ENCODE measurements at places on chromosomes 6 and 20.

DNA sequence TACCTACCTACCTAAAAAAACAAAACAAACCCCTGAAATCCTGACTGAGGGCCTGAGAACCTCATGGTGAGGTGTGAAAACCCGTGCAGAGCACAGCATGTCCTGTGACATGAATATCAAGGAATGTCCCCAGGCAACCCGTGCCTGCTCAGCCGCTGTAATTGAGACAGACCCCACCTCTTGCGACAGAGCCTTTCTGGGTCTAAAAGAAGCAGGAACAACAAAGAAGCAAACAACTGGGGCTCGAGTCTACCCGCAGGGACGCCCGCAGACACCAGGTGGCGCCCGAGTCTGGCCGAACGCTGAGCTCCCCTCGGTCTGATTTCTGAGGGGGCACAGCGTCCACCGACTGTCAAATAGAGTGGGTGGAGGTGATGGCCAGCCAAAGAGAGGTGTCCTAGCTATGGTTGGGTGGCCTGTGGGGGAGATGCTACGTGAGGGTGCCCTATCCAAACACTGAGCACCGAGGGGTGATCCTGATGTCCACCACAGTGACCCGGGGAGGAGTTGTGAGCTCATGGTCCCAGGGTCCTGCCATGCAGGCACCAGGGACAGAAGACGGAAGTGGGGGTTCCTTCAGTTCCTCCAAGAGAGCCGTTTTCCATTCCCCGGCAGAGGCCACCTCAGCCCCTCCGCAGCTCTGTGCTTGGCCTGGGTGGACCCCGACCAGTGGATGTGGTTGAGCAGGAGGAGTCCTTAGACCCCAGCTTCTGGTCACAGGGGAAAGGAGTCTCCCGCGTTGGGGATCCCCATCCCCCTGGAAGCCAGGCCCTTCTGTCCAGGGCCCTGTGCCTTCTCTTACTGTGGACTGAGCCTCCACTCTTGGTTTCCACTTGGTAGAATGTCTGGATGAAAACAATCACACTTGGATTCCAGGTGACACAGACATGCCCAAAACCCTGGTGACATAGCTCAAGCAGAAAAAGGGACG lies 268.2 kb downstream of the CDC5L start:
- DNase-seq, result peak; percentile 94

GRCh38 chr20:23161968-23162696 lies 76.0 kb upstream of the CD93 start:
- no peak for DNase-seq

GRCh38 chr6:157535340-157536222 lies 154.6 kb downstream of the ZDHHC14 start:
- DNase-seq, result peak; percentile 80

DNA sequence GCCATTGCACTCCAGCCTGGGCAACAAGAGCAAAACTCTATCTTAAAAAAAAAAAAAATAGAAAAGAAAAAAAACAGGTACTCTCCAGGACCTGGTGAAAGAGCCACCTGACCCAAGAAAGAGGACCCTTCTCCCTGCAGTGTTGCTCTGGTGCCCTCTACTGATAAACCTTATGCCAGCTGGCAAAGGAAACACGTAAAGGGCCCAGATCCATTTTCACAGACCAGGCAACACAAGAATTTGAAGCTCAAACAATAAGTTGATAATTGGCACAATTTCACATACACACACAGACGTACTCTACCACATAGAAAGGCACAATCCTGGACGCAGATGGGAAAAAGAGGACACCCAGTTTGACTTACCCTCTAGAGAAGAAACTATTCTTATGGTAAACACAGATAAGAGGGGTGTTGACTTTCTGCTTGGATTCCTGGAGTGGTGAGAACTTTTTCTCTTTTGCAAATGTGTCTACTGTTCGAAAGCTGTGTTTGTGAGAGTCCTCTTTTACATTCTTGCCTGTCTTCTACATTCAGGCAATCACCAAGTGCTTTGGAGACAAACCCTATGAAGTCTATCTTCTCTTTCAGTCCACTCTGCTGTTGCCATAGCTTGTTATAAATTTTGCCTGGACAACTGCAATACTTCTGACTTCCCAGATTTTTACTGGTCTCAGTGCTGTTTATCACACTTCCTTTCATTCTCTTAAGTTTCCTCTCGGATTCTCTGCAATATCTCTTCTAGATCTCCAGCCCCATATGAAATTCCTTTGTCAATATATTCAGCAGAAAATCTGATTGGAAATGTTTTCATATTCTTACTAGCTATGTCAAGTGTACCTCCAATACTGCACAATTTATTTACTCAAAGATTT lies 6.4 kb upstream of the SNRPB start:
- no peak for DNase-seq

GRCh38 chr20:1818895-1819294 lies 76.3 kb upstream of the SIRPA start:
- DNase-seq, result no peak

- DNase-seq, result peak; percentile 37
Measured at GRCh38 chr20:62929051-62929538, 2.8 kb upstream of the DIDO1 start.

GRCh38 chr6:38686270-38687042 lies 16.5 kb downstream of the GLO1 start:
- no peak for DNase-seq

GRCh38 chr20:41147767-41148191 lies 10.4 kb downstream of the PLCG1 start:
- DNase-seq, result no peak

DNA sequence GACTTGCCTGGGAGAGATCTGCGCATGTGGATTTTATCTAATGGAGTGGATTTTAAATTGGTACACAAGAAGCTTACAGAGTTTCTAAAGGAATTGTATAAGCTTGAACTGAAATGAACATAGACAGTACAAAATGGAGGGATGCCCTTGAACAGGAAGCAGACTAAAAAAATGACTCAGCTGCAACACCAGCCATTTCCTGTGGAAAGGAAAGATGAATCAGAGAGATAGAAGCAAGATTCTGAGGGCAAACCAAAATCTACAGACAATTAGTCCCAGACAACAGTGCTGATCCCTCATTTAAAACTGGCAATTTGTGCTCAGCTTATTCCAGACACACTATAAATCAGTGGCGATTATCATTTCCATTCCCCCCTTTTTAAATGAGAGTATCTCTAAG lies 114.6 kb upstream of the TCF21 start:
- DNase-seq, result peak; percentile 26

GRCh38 chr6:71290611-71291010 lies 2.0 kb downstream of the OGFRL1 start:
- no peak for DNase-seq

DNA sequence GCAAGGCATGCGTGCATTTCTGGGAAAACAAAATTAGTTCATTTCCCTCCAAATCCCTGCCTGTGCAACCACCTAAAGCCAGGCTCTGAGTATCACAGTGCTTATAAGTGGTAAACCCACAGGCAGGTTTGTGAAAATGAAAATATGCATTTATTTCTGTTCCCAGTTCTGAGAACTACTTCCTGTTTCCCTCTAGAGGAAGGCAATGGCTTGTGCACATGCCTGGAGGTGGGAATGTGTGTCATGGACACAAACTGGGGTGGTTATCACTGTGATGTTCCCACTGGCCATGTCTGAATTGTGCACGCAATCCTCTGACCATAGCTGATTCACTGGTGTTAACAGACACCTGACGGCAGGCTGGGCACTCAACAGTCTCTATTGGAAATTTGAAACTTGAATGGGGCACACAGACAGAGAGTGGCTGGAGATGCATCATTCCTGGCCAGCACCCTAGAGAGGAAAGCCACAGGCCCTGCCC lies 26.3 kb downstream of the FAM110A start:
- DNase-seq, result peak; percentile 31

DNA sequence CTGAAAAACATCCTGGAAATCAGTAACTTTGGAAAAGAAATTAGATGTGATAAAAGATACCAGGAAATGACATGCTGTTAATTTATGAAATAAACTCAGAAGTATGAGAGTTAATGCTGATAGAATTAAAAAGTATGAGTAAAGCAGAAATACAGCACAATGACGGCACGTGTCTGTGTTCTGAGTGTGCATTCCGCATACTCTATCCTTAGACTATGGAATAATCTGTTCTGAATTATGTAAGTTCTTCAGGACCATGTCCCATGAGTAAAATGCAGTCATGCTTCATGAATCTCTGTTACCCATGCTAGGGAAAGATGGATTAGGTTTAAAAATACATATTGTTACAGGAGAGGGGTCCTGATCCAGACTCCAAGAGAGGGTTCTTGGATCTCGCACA lies 21.7 kb downstream of the HECA start:
- no peak for DNase-seq

DNA sequence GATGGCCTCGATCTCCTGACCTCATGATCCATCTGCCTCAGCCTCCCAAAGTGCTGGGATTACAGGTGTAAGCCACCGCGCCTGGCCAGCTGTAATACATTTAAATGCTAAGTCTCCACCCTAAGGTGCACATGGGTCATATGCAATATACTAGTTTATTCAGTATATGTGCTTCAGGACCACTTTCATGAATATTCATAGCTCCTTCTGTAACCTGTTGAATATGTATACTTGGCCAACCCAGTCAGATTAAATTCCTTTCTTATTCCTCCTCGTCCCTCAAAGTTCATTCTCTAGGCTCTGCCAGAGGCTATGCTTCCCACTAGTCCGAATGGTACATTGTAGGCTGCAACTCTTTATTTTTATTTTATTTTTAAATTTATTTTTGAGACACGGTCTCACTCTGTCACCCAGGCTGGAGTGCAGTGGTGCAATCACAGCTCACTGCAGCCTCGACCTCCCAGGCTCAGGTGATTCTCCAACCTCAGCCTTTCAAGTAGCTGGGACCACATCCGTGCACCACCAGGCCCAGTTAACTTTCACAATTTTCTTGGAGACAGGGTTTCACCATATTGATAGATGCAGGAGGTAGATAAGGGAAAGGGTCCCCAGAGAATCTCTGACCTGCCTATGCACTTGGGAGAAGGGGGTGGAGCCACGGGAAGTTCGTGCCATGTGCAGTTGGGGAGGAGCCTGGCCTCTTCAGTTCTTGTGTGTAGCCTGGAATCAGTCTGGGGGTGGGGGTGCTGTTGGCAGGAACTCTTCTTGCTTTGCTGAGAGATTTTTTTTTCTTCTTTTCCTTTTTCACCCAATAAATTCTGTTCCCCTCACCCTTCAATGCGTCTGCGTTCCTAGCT lies 41.3 kb upstream of the DDR1 start:
- DNase-seq, result no peak

- DNase-seq, result no peak
Measured at GRCh38 chr20:35490736-35491181, 35.4 kb downstream of the CEP250 start.

DNA sequence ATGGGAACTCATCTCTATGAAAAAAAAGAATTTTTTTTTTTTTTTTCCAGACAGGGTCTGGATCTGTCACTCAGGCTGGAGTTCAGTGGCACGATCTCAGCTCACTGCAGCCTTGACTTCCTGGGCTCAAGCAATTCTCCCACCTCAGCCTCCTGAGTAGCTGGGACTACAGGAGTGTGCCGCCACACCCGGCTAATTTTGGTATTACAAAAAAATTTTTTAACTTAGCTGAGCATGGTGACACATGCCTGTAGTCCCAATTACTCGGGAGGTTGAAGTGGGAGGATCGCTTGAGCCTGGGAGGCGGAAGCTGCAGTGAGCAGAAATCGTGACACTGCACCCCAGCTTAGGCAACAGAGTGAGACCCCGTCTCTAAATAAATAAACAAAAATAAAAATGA lies 7.5 kb downstream of the DEF6 start:
- peak; percentile 29 for DNase-seq

DNA sequence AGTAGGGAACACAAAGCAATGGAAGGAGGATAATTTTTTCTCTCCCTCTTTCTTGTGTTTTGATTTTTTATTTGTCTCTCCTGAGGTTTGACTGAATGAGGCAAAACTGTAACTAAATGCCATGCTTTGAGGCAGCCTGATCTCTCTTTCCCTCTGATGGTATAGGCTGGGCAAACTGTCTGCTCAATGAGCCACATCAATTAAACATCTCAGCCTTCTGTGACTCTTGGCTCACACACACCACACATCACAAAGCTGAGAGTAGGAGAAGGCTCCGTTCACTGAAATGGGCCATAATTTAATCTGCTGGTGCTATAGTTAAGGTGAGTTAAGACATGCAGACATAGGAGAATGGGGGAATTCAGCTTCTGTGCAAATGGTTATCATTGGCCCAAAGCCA lies 28.1 kb upstream of the SCGN start:
- DNase-seq, result no peak

DNA sequence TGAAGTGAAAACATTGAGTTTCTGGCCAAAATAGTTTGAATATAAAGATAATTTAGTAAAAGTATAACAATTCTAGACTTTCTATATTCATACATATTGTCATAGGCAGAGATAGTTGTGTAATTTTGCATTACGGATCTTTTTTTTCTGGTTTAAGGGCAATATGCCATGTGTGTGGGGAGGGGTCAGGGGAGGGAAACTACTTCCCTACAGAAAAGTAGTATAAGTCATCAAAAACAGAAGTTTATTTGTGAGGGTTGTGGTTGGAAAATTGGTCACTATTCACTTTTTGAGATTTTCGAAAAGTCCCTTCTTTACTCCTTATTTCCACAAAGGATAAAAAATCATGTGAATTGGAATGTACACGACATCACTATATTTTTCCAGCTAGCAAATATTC lies 288.2 kb upstream of the PREP start:
- DNase-seq, result no peak

- no peak for DNase-seq
Measured at GRCh38 chr6:1281746-1282145, 30.2 kb upstream of the FOXQ1 start.

DNA sequence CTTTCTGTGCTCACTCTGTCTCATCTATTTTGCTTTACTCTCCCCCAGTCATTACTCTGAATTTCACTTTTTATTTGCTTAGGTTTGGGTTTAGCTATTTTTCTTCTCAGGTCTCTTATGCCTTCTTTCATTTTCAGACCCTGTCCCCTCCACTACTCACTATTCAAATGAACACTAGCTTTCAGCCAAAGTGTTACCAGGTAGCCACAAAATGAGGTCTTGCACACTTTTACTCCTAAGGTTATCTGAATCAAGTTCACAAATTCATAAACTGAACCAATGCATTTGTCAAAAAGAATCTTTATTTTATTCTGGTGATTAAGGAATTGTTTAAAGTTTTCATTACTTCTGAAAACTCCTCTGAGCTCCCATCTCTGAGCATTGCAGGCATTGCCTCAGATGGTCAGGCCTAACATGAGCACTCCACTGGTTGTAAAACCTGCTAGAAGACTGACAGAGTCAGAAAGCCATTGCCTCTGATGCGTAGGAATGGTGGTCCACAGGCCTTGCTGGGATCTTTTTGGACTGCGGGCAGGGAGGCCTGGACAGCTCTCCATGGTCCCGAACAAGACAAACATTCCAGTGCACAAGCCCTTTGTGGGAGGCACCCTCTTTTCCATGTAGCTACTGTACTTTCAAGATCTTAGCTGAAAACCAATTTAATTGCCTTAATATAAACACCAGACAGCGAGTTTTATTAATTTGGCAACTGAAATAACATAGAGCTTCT lies 48.5 kb downstream of the FYN start:
- DNase-seq, result peak; percentile 39

Measured in OCI-M1 (cell line).